Adipose tissue (tissue), 3 donors: ENCODE measurements at places on chromosomes 13 and 19. TPM values are rescaled to one million over a fixed set of nuclear protein-coding genes. Genes with fewer than 3 reads are reported as not detected.

PSG7 gene
- polyA plus RNA-seq, result not detected

VAV1 gene
- polyA plus RNA-seq, result 6.0 TPM

ZNF506 gene
- 5.2 TPM for polyA plus RNA-seq

OLFM2 gene
- polyA plus RNA-seq, result 61.4 TPM

OR10H1 gene
- not detected for polyA plus RNA-seq

APC2 gene
- 0.06 TPM for polyA plus RNA-seq

SELENOV gene
- not detected for polyA plus RNA-seq

EID2 gene
- polyA plus RNA-seq, result 5.2 TPM

ADPRHL1 gene
- 3.8 TPM for polyA plus RNA-seq

PRSS57 gene
- polyA plus RNA-seq, result 0.34 TPM

VSTM1 gene
- polyA plus RNA-seq, result not detected

PPAN gene
- polyA plus RNA-seq, result 37.2 TPM

TMEM238 gene
- 0.90 TPM for polyA plus RNA-seq

N4BP2L1 gene
- 8.0 TPM for polyA plus RNA-seq

ZNF677 gene
- 9.4 TPM for polyA plus RNA-seq

MBD3L2 gene
- not detected for polyA plus RNA-seq

CRTC1 gene
- polyA plus RNA-seq, result 5.4 TPM

ZNF222 gene
- 1.9 TPM for polyA plus RNA-seq

ARID3A gene
- 8.2 TPM for polyA plus RNA-seq

NDUFA13 gene
- 404 TPM for polyA plus RNA-seq

PLVAP gene
- polyA plus RNA-seq, result 247 TPM

TYROBP gene
- 23.7 TPM for polyA plus RNA-seq

FBN3 gene
- 0.01 TPM for polyA plus RNA-seq

SIGLEC10 gene
- 2.1 TPM for polyA plus RNA-seq

C13orf46 gene
- polyA plus RNA-seq, result 1.7 TPM

RYR1 gene
- polyA plus RNA-seq, result 6.2 TPM

HIF3A gene
- polyA plus RNA-seq, result 9.5 TPM

TMEM272 gene
- 0.02 TPM for polyA plus RNA-seq

PLEKHG2 gene
- polyA plus RNA-seq, result 3.0 TPM

CGB1 gene
- polyA plus RNA-seq, result not detected

HSPH1 gene
- 48.6 TPM for polyA plus RNA-seq

GNA15 gene
- 0.86 TPM for polyA plus RNA-seq

CAMSAP3 gene
- 2.2 TPM for polyA plus RNA-seq

SBK3 gene
- 0.29 TPM for polyA plus RNA-seq

ZNF497 gene
- 0.51 TPM for polyA plus RNA-seq

CEACAM5 gene
- 0.07 TPM for polyA plus RNA-seq

FCAR gene
- polyA plus RNA-seq, result 0.26 TPM

PODNL1 gene
- 0.58 TPM for polyA plus RNA-seq

DDX49 gene
- polyA plus RNA-seq, result 45.9 TPM

KLHL1 gene
- polyA plus RNA-seq, result not detected

ZNF468 gene
- polyA plus RNA-seq, result 5.5 TPM

PAN3 gene
- polyA plus RNA-seq, result 5.9 TPM

SIGLEC8 gene
- 0.04 TPM for polyA plus RNA-seq

LGALS14 gene
- polyA plus RNA-seq, result not detected

PRR12 gene
- polyA plus RNA-seq, result 11.5 TPM

CBARP gene
- polyA plus RNA-seq, result 2.0 TPM

ITGBL1 gene
- 0.36 TPM for polyA plus RNA-seq

ZNF615 gene
- 2.5 TPM for polyA plus RNA-seq

CGB3 gene
- not detected for polyA plus RNA-seq

NPAS1 gene
- 1.6 TPM for polyA plus RNA-seq

SOX1 gene
- not detected for polyA plus RNA-seq

FLT1 gene
- 6.6 TPM for polyA plus RNA-seq

ZNF493 gene
- polyA plus RNA-seq, result 4.5 TPM

PSG1 gene
- polyA plus RNA-seq, result not detected
